GM18507 (cell line): ENCODE measurements at places on chromosomes 6 and 20.

GRCh38 chr20:63641792-63642523 lies 11.3 kb downstream of the STMN3 start:
- peak; percentile 81 for DNase-seq

GRCh38 chr6:37502703-37503291 lies 3.1 kb upstream of the CCDC167 start:
- no peak for DNase-seq

DNA sequence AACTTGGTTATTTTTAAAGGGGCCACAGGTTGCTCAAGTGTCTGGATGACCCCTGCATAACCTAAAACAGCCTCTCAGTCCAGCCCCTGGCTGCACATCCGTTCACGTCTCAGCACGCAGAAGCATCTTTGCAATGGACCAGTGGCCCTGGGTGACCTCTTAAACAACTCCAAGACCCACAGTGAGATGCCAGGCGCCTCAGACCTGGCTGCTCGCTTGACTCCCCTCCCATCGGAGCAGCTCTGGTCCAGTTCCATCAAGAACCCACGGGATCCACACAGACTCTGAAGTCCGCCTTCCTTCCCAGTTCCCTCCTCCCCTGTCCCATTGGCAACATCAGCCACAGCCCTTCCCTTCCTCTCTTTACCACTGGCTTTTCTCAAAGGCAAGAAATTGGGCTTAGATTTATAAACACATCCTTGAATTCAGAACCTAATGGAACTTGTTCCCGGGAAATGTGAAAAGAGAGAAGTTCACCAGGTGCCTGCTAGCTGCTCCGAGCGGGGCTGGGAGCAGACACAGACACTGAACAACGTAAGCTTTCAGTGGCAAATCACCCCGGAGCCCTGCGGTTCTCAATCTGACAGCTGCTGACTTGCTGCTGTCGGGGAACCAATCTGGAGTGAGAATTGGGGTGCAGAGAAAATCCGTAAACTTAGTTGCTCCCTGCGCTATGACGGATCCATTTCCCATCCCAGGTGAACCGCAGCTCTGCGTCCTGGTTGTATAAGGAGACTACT lies 39.6 kb upstream of the MPC1 start:
- DNase-seq = no peak

DNA sequence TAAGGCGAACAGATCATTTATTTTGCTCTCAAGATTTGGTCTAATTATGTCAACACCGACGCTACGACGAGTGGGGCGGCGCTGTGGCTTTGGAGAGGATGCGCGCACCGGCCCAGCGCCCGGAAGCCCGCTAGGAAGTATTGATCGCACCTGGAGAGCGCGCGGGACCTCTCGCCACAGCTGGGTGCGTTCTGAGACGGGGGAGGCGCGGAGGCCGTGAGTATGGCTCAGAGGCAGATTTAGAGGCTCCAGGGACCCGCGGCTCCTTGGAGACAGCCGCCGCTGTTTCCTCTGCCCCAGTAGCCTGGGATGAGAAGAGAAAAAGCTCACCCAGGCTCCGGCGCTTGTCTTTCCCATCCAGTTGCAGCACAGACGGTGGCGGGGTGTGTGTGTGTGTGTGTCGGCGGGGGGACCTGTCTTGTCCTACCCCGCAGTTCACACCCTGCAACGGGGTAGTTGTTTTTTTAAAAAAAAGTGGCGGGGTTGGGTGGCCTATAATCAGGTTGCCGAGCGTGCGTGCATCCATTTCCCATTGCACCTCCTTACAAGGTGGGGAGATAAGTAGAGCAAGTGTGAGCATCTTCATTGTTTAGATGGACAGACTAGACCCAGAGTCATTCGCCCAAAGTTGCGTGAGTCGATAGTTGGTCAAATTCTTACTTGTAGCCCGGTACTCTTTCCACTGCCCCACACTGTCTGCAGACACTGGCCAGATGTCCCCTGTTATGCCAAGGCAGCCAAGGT lies 11.2 kb downstream of the TFAP2D start:
- no peak for DNase-seq

DNA sequence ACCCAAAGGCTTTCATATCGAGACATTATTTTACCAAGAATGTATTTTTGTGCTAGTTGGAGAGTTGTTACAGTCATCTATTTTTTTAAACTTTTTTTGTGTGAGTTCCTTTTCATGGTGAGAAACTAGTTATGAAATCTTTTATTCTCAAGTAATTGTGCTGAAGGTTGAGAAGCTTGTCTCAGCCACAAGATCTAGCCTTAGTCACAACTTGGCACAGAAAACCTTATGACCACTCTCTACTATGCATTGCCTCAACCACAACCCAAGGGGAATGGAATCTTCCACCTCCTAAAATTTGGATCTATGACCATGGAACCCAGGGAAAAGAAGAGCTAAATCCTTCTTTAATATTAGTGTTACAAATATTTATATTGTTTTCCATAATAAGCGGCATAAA lies 58.5 kb downstream of the HS3ST5 start:
- no peak for DNase-seq

- no peak for DNase-seq
Measured at GRCh38 chr20:47334022-47334551, 22.4 kb downstream of the ZMYND8 start.

- DNase-seq = no peak
Measured at GRCh38 chr20:38260378-38261053, at the start of gene KIAA1755. TSS of gene KIAA1755 (minus strand) at chr20:38260735. CDS start at chr20:38260500, 235 bp downstream.

DNA sequence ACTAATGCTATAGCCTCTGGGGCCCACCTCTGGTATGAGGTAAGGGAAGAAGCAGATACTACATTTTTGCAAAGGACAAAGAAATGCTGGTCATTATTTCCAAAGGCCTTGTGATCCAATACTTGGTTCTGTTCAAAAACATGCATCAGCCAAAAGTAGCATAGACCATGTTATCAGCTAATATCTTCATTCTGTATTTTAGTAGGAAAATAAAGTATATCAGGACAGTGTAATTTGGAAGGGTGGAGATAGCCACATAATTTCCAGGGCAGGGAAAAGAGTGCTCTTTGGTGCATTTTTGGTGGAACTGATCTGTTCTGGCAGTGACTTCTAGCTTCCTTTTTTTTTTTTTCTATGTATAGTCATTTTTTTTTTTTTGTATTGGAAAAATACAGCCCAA lies 258.0 kb upstream of the SOX4 start:
- no peak for DNase-seq

- no peak for DNase-seq
Measured at GRCh38 chr6:159691963-159692287, 1.1 kb downstream of the SOD2 start.

- no peak for DNase-seq
Measured at GRCh38 chr6:154995254-154996015, at the start of gene TIAM2. TSS of gene TIAM2 (plus strand) at chr6:154995315. CDS start at chr6:155129224, 133,909 bp downstream.

- DNase-seq = no peak
Measured at GRCh38 chr6:124226396-124226795, 422.7 kb downstream of the NKAIN2 start.
